ENCODE measurements at places on chromosomes 16 and 17.

DNA sequence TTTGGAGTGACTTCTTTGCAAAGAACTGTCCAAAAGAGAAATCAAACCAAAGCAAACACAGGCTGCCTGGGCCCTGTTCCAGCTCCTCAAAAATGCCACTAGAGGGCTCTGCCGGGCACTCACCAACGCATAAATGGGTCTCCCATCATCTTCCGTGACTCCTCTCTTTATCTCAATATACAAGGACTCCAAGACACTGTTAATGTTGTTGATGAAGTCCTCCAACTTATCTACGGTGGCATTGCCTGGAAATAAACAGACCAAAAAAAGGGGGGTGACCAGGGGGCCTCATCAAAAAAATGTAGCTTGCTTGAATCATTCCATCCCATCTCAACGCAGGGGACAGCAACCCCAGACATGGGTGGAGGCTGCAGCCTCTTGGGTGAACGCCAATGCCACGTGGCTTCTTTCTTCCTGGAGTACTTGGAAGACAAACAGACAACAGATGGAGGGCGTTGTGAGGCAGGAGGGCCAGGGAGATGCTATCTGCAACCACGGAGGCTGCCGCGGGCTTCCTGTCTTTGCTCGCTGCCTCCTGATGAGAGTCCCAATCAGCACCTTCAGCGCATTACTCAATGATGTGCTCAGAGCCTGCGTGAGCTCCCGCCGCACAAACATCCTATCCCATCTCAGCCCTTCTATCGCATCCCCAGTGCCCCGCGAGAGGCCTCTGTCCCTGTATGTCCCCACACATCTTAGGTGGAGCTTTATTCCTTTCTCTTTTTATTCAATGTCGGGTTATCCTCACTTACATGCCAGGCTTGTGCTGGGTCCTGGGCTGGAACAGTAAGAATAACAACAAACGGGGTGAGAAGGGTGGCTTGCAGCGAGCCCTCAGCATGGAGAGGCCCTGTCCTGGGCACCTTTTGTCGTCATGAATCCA, 32.0 kb downstream of the KDM8 start:
- DNase-seq, result peak; percentile 30

- no peak for DNase-seq
These were observed 1.6 kb upstream of the DECR2 start for GRCh38 chr16:400061-400591.

DNA sequence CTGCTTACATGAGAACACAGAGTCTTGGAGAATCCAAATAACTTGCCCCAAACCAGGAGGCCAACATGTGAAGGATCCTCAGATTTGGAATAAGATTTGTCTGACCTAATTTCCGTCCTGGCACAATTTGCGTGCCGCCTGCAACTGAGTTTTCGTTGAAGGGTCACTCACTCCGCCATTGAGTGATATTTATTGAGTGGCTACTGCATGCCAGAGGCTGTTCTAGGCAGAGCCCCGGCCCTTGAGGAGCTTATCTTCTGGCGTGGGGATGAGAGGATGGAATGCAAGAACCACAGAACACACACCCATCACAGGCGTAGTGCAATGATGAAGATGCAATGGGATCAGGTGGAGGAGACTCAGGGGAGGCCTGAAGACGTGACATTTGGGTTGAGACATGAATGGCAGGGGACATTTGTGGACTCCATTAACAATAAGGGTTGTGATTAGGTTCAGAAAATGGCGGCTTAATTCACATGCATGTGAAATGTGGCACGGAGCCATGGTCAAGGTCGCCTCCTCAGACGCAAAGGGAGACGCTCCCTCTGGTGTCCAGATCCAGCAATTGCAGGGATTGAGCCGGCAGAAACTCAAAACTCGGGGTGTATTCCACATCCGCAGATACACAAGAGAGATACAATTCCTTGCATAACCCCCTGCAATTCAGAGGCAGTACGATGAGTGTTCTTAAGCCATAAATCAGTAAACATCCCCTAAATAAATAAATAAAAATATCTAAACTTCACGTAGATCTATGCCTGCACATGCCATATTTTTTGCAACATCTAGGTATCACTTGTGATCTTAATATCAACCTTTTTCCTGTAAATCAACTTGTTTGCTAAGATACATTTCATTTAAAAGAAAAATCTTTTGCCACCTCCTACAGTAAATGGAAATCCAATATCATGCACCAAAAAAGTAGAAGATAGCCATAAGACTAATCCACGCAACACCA, 57.9 kb upstream of the CACNG4 start:
- peak; percentile 75 for DNase-seq

GRCh38 chr17:80209765-80210164, 10.4 kb downstream of the SGSH start:
- DNase-seq, result no peak

DNA sequence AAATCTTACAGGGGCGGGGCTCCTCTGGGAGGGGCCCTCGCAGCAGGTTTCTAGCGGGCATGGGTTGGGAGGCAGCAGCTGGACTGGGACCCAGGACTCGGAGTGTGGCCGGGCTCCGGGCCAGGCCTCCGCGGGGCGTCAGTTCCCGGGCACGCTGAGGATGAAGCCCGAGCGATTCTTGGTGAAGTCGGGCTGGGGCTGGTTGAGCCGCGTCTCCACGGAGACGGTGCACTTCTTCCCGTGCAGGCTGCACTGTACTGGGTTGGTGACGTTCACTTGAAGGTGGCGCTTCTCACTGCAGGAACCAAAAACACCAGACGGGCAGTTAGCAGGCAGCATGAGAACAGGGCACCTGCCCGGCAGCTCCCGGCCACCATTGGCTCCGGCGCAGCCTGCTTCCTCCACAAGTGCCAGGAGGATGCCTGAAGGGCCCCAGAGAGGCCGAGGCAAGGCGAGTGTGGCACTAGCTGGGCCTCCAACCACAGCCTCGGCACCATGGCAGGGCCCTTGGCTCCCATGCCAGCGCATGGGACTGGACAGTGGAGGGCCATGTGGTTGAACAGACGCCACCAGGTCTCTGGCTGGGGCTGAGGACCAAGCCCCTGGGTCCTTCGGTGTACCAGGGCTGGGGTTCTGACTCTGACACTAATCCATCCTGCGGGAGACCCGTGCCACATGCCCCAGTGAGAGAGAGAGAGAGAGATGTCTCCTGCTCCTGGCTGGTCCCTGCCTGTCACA, 8.0 kb downstream of the CDK5R1 start:
- DNase-seq, result no peak

DNA sequence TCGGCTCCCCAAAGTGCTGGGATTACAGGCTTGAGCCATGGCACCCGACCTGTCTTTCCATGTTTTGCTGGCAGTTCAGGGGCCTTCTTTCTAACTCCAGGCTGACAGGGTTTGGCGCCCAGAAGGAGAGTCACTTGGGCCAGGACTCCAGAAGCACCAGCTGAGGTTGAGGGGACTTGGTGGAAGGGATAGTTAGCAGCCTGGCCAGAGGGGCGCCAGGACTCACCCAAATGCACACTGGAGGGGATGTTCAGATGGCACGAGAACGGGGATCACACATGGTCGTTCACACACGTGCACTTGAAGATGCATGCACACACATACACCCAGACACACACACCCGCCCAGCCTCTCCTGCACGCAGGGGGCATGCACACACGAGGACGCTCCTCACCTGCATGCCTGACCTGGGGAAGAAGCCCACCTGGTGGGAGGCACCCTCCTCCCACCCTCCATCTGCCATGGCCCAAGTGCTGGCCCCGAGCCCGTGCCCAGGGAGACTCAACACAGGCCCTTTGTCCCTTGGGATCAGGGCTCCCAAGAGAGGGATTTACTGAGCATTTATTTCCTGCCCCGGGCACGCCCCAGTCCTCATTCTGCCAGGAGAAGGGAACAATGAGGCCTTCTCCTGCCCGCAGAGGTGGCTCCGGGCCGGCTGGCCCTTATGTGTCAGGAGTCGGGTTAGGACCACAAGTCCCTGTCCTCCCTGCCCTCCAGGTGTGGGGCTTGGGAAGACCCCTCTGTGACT, 2.3 kb upstream of the PRSS21 start:
- no peak for DNase-seq

GRCh38 chr16:82319038-82319437, 149.0 kb upstream of the MPHOSPH6 start:
- no peak for DNase-seq

GRCh38 chr17:19730843-19731242, 14.5 kb upstream of the SLC47A2 start:
- no peak for DNase-seq

GRCh38 chr16:11201498-11202259, 54.3 kb downstream of the SOCS1 start:
- no peak for DNase-seq

DNA sequence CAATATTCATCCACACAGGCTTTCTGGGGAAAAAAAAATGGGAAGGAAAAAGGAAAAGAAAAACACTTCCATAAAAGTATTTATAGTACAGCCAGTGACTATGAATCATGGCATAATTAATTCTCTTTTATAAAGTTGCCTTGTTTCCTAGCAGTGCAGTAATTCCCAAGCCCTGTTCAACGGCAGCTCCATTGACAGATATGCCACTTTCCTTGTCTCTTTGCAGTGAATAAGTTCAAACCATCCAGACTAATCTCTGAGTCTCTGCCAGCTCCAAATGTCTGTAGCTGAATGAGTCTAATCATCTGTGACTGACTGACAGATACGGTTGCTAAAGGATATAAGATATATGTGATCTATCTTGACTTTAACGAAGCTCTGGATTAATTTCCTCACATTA, 52.9 kb upstream of the KCNJ16 start:
- no peak for DNase-seq

- peak; percentile 75 for DNase-seq
These were observed 22.8 kb upstream of the PVALEF start for GRCh38 chr17:81142301-81143199.

All from neural crest cell (in vitro differentiated cells).